WTC11 (cell line): ENCODE measurements at places on chromosomes 5 and 9. TPM values are rescaled to one million over a fixed set of nuclear protein-coding genes. Genes with fewer than 3 reads are reported as not detected.

Gene FAM53C
- total RNA-seq = 51.3 to 56.2 TPM (median 53.0 TPM) in 3 replicates

- DNase-seq = no peak
These were observed 565.5 kb downstream of the ZNF608 start for GRCh38 chr5:124180875-124181461.

Gene NME5
- total RNA-seq = 0.74 to 0.89 TPM in 2 of 3 replicates, not detected in the other

- DNase-seq = no peak
These were observed 26.8 kb downstream of the SSBP2 start for GRCh38 chr5:81724108-81724507.

Gene DNAI1
- 1.5 to 2.1 TPM (median 1.6 TPM) in 3 replicates for total RNA-seq

GRCh38 chr5:87053146-87053545 lies 214.5 kb upstream of the RASA1 start:
- DNase-seq = no peak

Gene CCL27
- total RNA-seq = 0.68 to 1.0 TPM (median 0.89 TPM) in 3 replicates

DNA sequence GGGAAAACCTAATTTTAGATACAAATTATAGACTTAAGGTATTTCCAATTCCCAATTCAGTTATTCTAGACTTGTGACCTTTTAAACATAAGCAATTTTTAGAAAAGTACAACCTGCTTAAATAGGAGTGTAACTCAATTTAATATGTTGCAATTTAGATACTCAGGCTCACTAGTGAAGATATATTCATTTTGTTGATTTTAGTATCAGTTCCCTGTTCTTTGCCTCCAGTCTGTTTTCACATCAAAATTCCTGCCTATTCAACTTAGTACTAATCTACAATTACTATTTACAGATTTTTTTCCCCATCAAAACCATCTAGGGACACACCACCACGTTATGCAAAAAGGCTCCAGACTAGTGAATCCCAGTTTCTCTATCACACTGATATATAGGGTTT lies 30.4 kb downstream of the PWWP2A start:
- DNase-seq = no peak

Gene FAM200C
- 5.4 to 7.2 TPM (median 6.3 TPM) in 3 replicates for total RNA-seq

- no peak for DNase-seq
These were observed 1.7 kb downstream of the FKBP15 start for GRCh38 chr9:113219186-113219936.

DNA sequence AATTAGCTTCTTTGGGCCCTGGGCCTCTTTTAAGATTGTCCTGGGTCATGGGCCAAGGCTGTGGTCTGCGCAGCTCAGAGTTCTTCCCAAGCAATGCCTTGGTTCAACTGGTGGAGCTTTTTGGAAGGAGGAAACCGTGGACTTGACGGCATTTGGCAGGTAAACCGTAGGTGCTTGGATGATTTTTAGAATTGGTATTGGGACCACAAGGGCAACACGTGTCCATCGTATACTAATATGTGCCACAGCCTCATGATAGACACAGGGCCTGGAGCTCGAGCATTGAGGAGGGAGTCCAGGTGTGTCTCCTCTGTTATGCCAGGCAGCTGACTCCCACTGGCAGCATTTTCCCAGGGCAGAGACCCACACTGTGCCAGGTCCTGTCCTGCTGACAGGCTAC lies 120.9 kb upstream of the PITX1 start:
- DNase-seq = no peak

Gene FAM221B
- total RNA-seq = 0.11 TPM in 1 of 3 replicates, not detected in the others

- DNase-seq = no peak
These were observed 229.3 kb downstream of the PIK3R1 start for GRCh38 chr5:68444833-68445232.

DNA sequence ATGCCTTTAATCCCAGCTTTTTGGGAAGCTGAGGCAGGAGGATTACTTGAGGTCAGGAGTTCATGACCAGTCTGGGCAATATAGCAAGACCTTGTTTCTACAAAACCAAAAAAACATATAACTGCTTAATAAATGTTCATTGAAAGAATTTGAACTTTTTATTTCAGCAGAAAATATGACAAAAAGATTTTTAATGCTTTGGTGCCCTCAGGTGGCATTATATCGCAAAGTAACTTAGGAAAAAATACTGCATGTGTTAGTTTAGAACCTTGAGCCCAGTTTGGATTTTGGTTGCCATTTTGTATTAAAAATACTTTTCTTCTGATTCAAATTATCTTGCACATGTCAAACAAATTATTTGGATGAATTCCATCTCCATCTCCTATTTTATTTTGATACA lies 103.2 kb downstream of the GPBP1 start:
- no peak for DNase-seq

- DNase-seq = no peak
These were observed 113.3 kb upstream of the SAP30L start for GRCh38 chr5:154332451-154332850.

DNA sequence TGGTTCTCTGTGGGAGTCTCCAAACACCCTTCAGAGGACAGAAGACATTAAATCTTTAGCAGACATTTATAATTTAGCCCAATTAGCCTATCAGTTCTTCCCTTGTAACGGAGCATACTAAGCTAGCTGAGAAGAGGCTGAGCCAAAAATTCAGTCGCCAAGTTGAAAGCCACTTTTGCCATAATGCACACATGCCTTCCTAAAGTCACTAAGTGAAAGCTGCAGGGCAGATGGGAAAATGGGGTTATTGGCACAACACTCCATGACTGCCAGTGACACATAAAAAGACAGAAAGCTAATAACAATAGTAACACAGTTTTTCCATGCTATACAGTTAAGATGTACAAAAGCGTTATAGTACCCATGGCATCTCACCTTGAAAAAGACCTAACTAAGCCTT lies 176.2 kb downstream of the DIRAS2 start:
- no peak for DNase-seq

DNA sequence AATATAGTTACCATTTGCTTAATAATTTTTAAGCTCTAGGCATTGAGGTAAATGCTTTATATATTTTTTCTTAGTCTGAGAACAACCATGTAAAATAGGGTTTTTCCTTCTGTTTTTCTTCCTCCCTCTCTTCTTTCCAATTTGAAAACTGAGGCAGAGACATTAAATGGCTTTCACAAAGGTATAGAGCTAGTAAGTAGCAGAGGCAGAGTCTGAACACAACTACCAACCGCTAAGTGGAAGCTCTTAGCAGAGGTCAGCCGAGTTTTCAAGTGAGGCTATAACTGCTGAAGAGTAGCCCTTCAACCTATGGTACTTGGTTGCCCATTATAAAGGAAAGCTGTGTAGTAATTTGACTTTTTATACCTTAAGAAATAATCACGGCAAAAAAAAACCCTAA lies 187.1 kb downstream of the MEF2C start:
- no peak for DNase-seq

DNA sequence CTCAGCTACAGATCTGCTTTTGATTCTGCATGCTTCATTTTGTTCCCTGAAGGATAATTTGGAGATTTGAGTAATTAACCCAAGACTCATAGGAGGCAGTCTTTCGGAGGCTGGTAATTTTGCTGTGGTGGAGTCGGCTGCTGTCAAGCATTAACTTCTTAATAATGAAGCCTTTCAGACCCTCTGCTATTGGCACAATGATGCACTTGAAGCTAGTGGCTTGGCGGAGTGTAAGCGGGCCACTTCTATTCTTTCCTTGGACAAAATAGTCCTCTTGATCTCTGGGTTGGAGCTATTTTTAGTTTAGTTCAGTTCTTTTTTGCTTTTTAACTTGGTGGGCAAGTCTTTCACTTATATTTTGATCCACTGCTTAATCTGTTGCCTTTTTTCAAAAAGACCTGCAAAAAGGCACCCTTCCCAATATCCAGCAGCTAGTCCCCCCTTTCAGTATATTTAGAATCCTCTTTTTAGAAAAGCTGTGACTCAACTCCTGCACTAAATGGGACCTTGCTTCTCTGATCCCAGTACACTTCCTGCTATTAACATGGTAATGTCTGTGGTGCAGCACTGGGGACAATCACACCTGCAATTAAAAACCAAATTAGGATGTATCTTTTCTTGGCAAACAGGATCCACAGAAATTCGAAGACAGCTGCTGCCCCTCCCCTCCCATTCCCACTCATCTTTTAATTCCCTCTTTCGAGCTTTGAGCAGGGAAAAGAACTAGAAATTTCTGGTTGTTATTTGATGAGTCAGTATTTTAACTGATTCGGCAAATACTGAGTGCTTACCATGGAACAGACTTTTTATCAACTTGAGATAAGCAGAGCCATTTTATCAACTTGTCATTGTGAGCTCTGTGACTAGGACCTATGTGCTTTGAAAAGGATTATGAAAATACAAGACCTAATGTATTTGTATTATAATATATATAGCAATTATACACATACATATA lies 169.4 kb upstream of the ANKRD55 start:
- no peak for DNase-seq

DNA sequence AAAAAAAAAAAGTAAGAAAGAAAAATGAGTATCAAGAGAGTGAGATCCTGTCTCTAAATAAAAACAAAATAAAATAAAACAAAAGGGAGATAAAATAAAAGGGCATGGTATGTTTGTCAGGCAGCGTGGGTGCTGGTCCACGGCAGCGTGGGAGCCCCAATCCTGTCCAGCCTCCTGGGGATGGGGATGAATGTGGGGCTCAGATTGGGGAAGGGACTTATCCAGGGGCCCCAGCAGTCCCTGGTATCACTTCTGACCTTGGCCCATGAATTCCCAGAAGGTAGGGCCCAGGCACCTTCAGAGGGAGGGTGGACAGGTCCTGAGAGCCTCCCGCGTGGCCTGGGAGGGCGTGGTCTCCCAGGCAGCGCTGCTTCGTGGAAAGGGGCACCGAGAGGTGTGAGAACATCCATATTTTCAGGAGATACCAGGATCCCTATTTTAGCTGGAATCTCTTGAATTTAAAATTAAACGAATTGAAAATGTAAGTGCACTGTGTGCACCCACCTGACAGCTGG lies 71.2 kb downstream of the ZNF354C start:
- peak; percentile 4 for DNase-seq

DNA sequence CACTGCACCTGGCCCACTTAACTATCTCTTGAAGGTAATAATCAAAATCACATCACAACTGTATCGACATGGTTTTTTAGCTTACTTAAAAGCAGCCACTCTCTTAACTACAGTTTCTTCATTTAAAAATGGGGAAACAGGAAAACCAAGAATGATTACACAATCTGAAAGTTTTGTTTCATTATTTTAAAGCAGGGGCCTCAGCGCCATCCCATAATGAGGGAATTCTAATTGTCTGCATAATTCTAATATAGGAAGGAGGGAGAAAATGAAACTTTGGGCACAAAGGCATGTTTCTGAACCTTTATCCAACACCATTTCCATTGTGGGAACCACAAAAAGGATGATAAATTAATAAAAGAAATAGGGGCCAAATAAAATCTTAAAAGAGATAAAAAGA lies 7.6 kb downstream of the HACD4 start:
- DNase-seq = no peak

- DNase-seq = peak; percentile 88
These were observed at the start of gene RANBP17 for GRCh38 chr5:170861917-170862766. Gene RANBP17 (plus strand): TSS chr5:170862018.

Gene FAXDC2
- 3.9 to 6.0 TPM (median 5.5 TPM) in 3 replicates for total RNA-seq

DNA sequence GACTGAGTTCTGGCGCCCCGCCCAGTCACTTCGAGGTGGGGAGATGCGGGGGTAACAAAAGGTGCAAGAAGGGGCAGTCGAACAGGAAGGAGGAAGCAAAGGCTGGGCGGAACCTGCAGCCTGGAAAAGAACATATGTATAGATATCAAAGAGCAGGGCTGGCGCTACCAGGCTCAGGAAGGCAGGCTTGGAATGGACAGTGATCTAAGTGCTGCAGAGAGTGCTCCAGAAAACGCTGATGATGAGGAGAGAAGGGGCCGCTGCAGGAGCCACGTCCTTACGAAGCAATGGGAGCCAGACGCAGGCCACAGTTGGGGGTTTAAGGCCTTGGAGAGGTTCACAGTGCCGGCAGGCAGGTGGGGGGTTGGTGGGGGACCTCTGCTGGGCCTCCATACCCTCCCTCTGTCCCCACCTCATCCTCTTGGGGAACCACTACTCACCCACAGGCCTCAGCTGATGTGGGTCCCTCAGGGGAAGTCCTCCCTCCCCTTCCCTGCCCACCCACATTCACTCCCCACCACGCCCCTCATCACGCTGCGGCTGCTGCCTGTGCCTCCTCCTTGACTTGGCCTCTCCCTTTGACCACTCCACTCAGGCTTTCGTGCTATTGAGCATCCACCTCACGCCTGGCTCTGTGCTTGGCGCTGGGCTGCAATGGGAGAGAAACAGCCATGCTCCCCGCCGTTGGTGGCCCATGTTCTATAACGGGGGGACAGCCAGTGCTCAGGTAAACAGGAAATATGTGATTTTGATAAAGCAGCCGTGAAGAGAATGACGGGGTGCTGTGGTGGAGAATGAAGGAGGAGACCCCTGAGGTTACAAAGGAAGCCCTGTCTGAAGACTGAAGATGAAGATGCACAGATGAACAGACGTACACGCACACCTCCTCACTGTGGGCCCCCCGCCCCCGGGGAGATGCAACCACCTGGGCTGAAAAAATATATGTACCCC lies 40.5 kb upstream of the RPL26L1 start:
- no peak for DNase-seq

- no peak for DNase-seq
These were observed 79.6 kb upstream of the HMHB1 start for GRCh38 chr5:143732402-143732801.

DNA sequence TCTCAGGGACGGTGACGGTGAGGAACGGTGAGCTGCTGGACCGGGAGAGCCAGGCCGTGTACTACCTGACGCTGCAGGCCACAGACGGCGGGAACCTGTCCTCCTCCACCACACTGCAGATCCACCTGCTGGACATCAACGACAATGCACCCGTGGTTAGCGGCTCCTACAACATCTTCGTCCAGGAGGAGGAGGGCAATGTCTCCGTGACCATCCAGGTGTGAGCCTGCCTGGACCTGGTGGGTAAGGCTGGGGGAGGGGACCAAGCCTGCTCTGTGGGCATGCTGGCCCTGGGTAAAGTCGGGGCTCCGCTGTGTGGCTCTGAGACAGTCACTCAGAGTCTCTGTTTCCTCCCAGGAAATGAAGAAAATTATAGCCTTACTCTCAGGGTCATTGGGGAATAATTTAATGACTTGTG lies 29.3 kb downstream of the CDHR2 start:
- peak; percentile 90 for DNase-seq
